ENCODE measurements at places on chromosomes 3 and 15.

- DNase-seq = no peak
Measured at GRCh38 chr3:196969134-196969659, 564 bp upstream of the PIGZ start.

DNA sequence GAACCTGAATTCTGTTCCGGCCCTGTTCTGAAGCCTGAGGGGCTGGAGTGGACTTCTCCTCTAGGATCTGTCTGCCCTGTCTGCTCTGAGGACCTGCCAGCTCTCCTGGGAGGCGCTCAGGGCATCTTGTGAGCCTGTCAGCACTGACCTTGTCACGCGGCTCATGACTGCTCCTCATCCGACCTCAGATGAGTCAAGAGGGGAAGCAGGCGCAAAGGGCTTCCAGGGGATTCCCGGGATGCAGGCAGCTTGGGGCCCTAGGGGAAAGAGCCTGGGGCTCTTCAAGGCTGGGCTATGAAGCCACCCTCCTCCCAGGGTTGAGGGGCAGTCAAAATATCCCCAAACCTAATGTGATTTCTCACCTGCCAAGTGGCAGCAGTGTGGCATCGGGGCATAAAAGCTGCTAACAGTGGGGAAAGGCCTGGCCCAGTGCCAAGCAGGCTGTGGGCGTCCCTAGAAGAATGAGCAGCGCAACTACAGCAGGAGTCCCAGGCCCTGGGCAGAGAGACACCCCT, 27.6 kb upstream of the ANKDD1A start:
- peak; percentile 85 for DNase-seq

DNA sequence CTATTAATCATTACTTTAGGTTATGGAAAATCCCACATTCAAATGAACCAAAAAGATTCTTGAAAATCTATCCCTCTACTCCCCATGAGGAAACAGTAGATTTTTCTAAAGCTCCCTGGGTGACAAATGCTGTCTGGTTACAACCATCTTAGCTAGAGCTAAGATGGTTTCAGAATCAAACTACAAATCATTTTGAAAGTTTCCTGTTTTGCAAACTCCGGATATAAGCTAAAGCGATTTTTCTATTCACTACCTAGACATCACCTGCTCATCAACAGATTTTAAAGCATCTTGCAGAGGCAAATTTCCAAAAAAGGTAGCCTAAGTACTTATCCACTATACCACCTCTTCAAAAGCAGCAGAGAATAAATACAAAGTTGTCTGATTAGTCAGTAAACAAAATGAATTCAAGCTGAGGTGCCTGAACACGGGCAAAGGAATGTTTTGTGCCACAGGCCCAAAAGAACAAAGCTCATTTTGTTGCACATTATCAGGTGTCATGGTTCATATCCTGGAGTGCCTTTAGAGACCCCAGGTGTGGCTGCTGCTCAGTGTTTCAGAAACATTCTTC, 204.9 kb downstream of the TNIK start:
- no peak for DNase-seq

DNA sequence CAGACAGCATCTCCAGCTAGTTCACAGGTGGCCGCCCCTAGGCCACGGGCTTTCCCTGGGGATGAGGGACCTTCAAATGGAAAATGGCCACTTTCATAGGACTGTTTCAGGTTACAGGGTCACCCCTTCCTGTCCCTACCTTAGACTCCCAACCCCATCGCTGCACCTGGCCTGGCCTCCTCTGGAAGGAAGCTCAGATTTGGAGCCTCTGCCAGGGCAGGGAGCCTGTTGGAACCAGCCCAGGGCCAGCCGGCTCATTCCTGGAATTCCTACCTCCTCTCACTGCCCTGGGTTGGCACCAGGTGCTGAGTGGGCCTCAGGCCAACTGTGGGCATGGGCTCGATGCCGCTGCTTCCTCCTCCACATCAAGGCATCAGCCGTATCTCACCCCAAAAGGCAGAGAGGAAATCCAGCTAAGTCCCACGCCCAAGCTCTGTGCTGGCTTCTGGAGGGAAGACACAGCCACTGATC, 42.2 kb downstream of the KLHL25 start:
- no peak for DNase-seq

- DNase-seq = peak; percentile 68
Measured at GRCh38 chr3:60756241-60757030, 494.8 kb downstream of the FHIT start.

GRCh38 chr3:74351213-74351612, 263.2 kb downstream of the CNTN3 start:
- no peak for DNase-seq

DNA sequence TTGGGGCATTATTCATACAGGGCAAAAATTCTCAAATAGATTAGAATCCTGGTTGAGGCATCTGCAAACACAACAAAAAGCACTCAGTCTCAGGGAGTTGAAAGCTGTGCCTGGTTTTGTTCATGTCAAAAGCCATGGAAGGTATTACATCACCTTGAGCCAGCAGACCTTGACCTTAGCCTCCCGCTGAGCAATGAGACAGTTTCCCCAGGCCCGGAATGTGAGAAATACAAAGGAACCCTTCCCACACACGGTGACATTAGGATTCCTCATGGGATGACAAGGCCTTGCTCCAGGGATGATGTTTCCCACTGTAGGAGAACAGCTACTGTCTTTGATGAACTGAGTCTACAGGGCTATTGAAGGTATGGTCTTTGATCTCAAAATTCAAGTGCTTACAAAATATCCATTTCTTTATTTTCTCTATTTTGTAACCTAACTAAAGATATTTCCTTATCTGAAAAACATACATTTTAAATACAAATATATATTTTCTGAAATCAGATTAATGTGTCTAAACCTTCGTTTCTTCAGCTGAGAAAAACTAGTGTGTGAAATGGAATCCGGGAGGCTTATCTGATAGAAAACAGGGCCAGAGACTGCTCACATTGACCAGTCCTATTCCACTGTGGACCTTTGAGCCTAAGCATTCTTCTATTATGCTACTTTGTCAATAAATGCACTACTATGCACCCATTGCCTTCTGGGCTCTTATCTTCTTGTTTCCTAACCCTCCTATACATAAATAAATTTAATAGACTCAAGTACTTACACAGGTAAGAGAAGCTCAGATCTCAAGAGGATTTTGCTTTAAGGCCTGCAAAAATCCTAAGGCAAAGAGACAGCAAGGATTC, 298.2 kb downstream of the KBTBD8 start:
- DNase-seq = no peak

GRCh38 chr3:189949580-189949979, 171.1 kb downstream of the P3H2 start:
- no peak for DNase-seq

DNA sequence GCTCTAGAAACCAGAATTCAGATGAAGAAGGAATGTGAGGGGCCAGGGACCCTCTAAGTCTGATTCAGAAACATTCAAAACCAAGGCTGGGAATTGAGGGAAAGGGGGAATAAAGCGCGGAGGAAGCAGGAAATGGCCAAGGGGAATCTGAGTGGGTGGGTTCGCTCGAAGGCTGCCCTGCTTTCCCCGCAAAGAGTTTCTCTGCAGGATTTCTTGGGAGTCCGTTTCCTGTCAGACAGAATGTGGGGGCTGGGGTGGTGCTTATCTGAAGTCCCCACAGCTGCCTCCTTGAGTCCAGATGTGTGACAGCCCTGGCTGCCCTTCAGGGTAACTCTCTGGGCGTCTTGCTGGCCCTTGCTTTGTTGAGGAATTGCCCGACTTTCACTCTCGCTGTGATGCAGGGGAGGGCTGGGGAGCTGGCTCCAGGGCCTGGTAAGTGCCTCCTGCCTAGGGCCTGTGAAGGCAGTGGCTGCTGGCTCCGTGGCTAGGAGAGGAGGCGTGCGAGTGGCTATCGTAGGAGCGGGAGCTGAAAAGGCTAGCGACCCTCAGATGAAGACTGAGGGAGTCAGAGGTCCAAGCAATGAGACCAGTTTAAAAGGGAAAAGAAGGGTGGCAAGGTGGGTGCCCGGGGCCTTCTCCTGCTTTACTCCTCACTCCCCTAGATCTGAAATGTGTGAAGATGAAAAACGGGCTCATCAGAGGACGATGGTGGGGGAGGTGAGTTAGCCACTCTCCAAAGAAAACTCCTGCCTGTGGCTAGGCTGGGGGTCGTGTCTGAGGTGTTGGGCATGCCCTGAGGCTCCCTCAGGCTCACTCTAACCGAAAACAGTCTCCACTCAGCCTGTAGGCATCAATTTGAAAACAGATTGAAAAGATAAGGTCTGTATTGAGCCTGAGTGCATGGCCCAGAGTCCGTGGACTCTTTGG, 143.9 kb upstream of the UMPS start:
- no peak for DNase-seq
